Activated naive CD4-positive, alpha-beta T cell treated with Interleukin-2 at 50 U/mL for 16 hours (primary cell): ENCODE measurements at places on chromosomes 1 and 21.

DNA sequence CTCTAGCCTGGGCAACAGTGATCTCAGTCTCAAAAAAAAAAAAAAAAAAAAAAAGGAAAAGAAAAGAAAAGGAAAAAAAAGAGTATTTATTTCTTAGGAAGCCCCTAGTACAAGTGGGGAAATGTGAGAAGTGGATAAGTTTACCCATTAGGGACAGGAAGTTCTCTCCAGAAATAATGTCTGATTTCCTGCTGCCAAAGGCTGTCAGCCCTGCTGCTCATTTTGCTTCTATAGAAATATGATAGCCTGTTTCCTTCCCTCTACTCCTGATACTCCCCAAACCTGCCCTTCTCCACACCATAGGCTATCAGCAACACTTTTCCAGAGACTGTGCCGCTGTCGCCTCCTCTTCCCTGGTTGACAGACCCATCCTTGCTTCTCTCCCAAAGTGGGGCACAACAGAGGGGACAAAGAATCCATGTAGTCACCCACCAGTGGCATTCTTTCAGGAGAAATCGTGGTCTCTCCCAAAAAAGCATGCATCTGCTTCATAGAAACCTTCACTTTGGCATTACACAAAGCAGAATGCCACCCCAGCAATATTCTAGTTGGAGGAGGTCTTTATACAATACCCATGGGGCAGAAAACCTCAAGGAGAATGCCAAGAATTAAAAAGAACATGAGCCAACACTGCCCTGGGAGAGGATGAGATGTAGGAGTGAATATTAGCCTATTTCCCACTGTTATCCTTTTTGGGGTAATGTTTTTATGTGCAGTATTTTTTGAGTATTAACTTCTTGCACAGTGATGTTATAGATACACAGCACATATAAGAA lies 166.3 kb upstream of the NR5A2 start:
- DNase-seq = no peak

DNA sequence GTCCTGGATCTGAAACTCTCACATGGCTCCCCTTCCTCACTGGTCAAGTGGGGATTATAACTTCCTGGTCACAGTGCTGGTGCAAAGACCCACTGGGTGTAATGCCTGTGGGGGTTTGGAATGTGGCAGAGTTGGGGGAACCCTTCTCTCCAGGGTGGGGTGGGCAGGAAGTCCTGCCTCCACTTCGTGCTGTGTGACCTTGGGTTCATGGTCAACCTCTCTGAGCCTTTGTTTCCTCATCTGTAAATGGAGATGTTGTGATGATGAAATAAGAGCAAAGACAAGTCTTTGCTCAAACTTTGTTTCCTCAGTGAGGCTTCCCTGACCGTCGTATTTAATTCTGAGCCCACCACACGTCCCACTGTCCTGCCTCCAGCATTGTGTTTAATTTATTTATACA lies 564.7 kb downstream of the PTPRU start:
- no peak for DNase-seq

DNA sequence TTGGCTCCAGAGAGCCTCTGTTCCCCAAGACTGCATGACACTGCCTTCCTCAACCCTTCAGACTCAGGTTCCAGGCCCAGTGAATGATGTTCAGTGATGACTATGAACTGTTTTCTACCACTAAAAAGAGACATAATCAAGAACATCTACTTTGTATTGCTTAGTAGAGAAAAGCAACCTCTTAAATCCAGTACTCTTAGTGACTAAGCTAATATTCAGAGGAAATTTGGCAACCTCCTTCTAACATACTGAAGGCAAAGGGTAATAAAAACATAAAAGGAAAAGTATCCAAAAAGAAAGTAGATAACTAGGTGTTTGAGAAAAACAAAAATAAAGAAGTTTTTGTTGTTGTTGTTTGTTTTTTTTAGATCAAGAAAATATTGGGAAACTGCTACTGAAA lies 153.3 kb upstream of the RUNX1 start:
- no peak for DNase-seq

DNA sequence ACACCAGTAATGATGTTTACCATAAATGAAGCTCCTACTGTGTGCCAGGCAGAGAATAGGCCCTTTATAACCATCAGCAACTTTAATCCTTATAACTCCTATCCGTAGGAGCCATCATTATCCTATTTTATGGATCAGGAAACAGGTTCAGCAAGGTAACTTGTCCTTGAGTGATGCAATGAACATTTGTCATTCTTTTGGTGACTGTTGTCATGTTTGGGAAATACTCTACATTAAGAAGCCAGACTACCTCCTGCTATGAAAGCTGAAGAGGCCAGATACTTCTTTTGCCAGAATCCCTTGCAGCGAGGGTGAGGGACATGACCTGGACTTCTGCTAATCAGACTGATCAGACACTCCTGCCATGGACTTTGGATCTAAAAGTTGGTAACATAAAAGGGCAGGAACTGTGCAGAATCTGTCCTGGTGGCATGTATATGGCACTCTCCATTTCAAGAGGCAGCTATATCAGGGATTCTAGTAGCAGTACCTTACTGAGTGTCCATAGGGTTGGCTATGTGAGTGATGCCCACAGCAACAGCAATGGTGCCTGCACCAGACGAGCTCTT lies 33.1 kb upstream of the SRRM1 start:
- no peak for DNase-seq

GRCh38 chr1:93738926-93739325 lies 57.3 kb upstream of the BCAR3 start:
- no peak for DNase-seq

DNA sequence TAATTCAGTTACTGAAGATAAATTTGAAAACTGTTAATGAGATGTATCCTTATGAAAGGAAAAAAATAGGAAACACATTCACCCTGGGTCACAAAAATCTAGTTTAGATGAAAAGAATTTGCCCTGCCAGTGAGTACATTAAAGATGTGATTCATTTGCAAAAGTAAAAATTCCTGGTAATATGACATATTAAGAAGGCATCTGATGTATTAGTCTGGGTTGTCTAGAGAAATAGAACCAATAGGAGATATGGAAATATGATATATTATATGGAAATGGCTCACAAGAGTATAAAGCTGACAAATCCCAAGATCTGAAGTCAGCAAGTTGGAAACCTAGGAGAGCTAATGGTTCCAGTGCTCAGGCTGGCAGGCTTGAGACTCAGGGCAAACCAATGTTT lies 153.8 kb downstream of the MRPL39 start:
- no peak for DNase-seq

GRCh38 chr1:230753586-230754251 lies 6.5 kb downstream of the CAPN9 start:
- DNase-seq = no peak

GRCh38 chr1:151790940-151791651 lies 796 bp upstream of the TDRKH start:
- no peak for DNase-seq

- no peak for DNase-seq
These were observed 332.9 kb downstream of the BARHL2 start for GRCh38 chr1:90384193-90384592.

DNA sequence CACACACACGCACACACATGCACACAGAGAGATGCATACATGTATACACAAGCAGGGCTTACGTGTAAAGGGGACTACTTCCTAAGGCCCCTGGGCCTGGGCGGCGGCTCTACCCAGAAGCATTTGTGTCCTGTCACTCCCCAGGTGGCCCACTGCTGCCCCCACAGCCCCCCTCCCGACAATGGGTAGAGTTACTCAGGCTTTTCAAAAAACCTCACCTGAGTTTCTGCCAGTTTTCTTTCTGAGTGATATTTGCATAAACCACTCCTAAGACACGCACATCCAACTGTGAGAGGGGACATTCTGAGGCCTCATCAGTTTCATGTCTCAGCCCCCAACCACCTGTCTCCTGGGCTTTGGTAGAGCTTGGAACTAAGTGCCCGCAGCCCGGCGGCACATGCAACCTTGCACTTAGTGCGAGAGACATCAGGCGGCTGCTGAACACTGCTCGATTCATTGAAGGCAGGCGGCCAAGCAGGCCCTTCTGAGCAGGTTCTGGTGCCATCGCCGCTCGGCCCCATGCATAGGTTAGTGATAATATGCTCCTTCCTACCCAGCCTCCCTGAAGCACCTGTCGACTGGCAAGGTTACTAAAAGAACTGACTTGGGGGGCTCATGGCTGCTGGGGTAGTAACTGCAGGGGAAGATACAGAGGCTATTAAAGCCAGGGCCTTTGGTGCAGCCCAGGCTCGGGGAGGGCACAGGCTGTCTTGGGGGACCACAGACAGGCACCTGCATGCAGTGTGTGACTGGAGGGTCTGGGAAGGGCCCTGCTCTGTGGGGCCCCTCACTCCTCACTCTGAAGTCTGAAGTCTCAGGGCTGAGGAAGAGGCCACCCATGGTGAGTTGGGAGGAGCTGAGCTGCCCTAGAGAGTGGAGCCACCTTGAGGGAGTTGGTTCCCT lies 364.2 kb upstream of the VAMP3 start:
- DNase-seq = no peak

- DNase-seq = no peak
These were observed 592.2 kb downstream of the ADGRL2 start for GRCh38 chr1:82392946-82393345.

GRCh38 chr1:1626207-1627141 lies 5.5 kb upstream of the MMP23B start:
- no peak for DNase-seq

DNA sequence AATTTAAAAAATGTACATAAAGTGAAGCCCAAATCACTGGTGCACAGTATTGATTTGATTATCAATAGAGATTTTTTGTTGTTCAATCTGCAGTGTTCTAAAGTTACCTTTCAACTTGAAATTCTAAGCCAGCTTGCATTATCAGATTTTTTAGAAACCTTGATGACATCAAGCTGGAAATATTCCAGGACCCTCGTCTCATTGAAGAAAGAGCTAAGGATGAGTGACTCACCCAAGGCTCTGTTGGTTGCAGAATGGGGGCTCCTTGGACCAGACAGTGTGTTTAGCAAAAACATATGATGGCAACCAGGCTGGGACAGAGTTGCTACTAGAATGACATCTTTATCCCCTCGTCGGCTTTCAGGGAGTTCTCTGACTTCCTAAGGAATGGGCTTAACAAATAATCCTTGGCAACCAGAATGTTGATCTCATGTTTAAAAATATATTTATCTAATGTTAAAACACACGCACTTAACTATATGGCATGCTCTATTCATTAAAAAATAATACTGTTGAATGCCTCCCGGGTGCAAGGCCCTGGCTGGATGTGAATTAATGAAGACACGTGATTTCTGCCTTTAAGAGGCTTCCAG lies 79.7 kb downstream of the RUNX3 start:
- no peak for DNase-seq

GRCh38 chr1:240399381-240399780 lies 212.6 kb downstream of the GREM2 start:
- no peak for DNase-seq

DNA sequence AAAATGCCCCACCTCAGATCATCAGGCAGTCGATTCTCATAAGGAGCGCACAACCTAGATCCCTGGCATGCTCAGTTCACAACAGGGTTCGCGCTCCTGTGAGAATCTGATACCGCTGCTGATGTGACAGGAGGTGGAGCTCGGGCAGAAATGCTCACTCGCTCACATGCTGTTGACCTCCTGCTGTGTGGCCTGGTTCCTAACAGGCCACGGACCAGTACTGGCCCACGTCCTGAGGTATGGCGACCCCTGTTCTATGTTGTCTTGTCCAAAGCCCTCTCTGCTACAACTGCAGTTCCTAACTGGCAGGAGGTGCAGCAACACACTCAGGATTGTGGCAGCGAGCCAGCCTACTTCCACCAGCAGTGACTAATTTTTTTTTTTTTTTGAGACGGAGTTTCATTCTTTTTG lies 70.6 kb downstream of the CLSTN1 start:
- DNase-seq = no peak

DNA sequence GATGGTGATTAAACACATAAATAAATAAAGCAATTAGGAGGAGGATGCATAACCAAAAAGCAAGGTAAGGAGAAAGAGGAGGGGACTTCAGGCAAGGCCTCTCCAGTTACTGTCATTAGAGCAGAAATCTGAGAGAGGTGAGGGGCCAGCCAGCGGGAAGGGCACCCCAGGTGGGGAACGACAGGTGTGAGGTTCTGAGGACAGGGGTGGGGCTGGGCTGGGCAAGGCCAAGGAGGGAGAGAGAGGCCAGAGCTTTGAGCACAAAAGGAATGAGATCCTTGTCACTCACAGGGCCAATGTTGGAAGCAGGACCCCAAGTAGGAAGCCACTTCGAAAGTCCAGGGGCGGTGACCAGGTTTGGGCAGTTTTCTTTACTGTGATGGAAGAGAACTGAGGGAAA lies 182.2 kb upstream of the RAB4A start:
- DNase-seq = no peak

DNA sequence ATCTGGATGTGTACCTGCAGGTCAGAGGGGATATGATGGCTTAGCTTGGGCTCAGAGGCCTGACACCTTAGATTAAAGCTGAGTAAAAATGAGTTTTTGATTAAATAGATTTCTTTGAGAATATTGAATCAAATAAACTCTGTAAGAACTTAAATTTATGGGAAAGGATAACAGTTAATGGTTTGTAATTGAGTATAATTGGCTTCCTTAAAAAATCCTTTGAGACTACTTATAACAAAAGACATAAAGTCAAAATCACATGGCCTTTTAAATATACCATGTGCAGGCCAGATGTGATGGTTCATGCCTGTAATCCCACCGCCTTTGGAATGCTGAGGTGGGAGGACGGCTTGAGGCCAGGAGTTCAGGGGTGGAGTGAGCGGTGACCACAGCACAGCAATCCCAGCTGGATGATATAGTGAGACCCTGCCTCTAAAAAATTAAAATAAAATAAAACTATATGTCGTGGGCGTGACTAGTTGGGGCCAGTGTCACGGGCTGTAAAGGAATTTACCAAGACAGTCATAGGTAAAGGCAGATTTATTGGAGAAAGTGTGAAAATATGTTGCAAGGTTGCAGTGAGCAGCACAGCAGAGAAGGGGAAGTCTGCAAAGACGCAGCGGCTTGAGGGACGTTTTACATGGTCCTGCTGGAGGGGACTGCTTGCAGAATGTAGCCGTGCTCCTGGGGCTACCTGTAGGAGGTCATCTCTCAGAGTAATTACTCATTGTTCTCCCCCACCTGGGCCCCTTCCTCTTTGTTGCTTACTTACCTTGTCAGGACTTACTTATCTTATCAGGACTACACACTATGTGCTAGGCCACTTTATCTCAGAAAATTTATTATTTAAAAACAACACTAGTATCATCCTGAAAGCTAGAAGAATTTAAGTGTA lies 122.3 kb downstream of the ZMYM4 start:
- DNase-seq = no peak

DNA sequence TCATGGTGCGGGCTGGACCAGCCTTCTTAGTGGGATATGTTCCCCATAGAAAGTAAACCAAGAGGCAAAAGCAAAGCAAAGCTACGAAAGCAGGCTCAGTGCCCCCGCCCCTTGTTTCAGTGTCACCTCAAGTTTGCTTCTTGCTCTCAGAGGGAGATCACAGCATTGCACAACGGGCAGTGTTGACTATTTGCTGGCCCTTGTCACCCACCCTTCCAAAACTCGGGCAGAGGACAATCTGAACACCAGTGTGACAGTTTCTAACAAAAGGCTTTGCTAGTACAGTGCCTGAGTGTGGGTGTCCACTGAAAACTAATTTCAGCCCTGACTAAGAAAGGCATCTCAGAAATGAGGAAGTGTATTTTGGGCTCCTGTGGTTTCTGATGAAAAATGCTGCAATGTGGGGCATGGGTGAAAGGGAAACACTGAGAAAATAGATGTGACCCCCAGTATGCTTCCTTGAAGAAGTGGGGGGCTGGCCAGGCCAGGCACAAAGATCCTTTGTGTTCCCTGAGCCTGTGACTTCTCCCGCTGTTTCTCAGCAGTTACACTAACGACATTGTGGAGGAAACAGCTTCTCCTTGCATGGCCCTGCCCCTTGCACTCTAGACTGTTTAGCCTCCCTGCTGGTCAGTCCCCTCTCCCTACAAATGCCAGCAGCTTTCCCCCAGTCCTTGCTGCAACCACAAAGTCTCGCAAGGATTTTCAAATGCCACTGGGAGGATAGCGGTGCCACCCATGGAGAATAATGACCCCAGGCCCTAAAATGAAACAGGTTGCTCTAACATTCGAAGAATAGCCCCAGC lies 33.3 kb upstream of the KCNE1 start:
- no peak for DNase-seq
